ENCODE measurements at places on chromosomes 12 and 14.

- DNase-seq, result no peak
These were observed 10.8 kb downstream of the TMEM52B start for GRCh38 chr12:10189653-10190052.

GRCh38 chr14:104898870-104899510 lies 25.7 kb upstream of the PLD4 start:
- no peak for DNase-seq

DNA sequence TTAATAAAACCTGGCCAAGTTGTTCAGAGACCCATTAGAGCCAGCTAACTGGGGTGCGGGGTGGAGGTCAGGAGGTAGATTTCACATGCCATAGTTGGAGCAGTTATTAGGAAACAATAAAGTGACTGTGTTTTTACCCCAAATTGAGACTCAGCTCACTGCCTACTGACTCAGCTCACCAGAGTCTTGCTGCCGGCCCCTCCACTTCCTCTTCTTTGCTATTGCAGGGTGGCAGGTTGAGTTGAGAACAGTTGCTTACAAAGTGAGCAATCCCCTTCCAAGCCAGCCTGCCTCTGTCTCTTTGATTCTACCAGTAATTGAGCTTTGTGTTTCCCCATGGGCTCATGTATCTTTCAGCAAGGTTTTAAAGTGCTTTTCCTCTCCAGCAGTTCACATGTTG lies 12.9 kb downstream of the ST8SIA1 start:
- DNase-seq, result peak; percentile 56

- DNase-seq, result no peak
These were observed 639.6 kb downstream of the AACS start for GRCh38 chr12:125704803-125705202.

- DNase-seq, result no peak
These were observed 75.5 kb upstream of the OTX2 start for GRCh38 chr14:56885825-56886224.

All from RPMI7951 (cell line).